ENCODE measurements at places on chromosomes 4 and X.

DNA sequence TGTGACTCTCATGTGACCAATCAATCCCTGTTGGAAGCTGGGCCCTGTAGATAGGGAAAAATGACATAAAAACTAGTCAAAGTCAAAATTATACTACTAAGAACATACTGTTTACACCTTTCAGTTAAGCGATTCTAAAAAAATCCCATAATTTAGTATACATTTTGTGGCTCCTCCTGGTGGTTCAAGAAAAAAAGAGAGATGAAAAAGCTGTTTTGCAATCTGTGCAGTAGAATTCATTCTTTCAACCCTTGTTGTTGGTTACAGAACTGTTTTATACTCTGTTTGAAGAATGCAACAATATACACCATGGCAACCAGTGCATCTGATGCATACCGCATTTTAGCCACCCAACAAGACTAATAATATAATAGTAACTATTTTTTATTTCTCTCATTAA is 66.8 kb upstream of the ANK2 start:
- DNase-seq, result no peak

- DNase-seq, result no peak
Measured at GRCh38 chrX:148811236-148811635, 310.8 kb downstream of the AFF2 start.

- no peak for DNase-seq
Measured at GRCh38 chr4:96525898-96526297, 686.0 kb downstream of the PDHA2 start.

DNA sequence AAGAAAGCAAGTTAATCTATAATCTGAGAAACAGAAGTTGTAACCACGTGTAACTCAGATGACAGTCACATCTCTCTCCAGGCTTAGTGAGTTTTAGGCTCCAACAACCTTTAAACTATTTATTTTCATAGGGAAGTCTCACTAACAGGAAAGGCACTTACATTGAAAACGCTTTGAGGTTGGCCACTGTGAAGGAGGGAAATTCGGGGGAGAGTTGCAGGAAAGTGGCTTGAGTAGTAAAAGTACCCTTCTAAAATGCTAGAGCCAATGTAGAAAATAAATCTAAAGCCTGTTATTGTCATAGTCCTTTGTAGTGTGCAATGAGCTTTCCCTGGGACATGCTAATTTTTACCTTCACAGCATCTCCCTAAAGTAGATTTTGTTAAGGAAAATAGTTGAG is 995 bp upstream of the NFXL1 start:
- DNase-seq, result no peak

DNA sequence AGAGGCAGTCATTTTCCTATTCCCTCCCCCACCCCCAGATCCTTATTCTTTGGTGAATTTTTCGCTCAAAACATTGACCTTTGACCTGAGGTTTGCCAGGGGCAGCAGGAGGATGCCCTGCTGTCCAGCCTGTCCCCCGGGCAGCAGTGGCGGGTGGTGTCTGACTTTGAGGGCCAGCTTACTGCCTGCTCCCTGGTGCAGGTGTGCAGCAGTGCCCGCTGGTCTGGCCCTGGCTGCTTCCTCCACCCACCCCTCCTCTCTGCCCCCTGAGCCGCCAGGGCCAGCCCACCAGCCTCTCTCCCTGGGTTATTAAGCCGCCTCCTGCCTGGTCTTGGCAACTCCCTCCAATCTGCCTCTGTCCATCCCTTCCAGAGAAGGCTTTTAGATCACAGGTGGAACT is 40.8 kb upstream of the GRPEL1 start:
- DNase-seq, result no peak

DNA sequence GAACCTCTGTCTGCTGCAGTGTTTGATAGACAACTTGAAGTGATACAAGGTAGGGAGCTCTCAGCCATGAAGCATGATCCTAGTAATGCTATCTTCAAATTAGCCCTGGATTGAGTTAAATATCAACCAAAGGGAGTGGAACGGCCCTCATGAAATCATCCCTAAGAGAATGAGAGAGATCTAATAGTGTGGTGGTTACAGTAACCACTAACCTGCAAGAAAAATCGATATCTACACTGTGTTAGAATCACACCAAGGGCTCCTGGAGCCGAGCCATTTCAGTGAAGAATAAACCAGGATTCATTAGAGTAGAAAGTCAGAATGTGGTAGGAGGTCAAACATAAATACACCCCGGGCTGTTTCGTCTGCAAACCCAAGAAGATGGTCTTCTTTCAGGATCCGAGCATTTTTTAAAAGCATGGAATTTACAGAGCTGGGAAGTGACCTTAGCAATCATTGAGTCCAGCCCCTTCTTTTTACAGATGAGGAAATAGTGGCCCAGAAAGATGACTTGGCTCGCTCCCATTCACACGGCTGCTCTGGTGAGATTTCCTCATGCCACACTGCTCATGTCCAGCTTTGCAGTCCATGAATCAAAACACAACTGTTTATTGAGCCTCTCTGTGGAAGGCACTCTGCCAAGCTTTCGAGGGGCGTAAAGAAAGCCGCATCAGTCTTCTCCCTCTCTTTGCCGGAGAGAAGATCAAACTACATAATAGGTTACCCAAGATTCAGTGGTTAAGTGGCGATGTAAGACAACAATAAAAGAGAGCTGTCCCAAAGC is 5.5 kb upstream of the DCTD start:
- DNase-seq, result no peak

- DNase-seq, result no peak
Measured at GRCh38 chr4:18021470-18021719, 160 bp downstream of the LCORL start.

- no peak for DNase-seq
Measured at GRCh38 chr4:156971165-156971675, 379 bp downstream of the PDGFC start.

GRCh38 chr4:13470379-13470778 is 13.8 kb downstream of the RAB28 start:
- DNase-seq, result no peak

DNA sequence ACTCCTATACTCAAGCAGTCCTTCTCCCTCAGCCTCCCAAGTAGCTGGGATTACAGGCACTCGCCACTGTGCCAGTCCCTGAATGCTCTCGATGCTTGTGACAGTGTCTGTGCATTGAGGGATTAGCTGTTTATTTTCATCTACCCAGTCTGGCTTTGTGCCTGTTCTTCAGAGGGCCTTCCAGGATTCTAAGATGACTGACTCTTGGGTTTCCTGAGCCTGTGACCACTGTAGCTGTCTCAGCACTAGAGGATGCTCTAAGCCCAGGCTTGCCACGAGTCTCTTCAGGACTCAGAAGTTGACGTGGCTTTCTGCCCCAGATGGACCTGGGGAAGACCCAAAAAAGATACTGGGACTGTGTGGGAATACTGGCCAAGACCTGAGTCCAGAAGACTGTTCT is 201.4 kb downstream of the ARHGAP10 start:
- no peak for DNase-seq

DNA sequence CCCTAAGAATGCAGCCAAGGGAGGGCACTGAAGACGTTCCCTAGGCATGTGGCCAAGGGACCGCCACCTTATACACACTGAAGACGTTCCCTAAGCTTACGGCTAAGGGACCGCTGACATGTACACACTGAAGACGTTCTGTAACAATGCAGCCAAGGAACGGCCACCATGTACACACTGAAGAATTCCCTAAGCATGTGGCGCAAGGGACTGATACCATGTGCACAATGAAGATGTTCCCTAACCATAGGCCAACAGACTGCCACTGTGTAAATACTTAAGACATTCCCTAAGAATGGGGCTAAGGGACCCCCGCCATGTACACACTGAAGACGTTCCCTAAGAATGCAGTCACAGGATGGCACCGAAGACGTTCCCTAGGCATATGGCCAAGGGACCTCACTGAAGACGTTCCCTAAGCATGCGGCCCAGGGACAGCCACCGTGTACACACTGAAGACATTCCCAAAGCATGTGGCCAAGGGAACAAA is 36.1 kb downstream of the DHRSX start:
- DNase-seq, result no peak

- no peak for DNase-seq
Measured at GRCh38 chrX:68721546-68721945, 74.1 kb downstream of the STARD8 start.

DNA sequence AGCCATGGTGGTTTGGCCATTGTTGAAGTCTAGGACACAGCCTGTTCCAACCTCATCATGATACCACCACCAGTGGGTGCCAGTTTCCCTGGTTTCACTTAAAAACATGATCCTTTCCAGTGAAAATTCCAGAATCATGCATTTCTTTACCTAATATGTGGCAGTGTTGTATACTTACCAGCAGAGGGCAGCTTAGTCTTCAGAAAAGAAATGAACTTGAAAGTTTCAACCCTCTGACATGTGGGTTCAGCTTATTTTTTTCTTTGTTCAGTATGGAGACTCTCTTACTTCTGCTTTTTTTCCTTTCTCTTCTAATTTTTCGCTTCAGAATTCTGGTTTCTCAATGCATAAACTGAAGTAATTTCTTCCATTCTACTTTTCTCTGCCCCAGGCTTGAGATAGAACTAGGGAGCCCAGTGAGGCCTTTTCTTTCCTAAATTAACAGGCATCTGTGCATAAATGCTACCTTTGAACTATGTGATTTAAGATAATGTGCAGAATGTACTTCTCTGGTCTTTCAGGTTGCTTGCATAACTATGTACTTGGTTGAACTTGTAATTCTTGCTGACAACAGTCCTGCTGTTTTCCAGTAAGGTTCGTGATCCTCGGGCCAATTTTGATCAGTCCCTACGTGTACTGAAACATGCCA is 10.7 kb downstream of the LIAS start:
- DNase-seq, result no peak

DNA sequence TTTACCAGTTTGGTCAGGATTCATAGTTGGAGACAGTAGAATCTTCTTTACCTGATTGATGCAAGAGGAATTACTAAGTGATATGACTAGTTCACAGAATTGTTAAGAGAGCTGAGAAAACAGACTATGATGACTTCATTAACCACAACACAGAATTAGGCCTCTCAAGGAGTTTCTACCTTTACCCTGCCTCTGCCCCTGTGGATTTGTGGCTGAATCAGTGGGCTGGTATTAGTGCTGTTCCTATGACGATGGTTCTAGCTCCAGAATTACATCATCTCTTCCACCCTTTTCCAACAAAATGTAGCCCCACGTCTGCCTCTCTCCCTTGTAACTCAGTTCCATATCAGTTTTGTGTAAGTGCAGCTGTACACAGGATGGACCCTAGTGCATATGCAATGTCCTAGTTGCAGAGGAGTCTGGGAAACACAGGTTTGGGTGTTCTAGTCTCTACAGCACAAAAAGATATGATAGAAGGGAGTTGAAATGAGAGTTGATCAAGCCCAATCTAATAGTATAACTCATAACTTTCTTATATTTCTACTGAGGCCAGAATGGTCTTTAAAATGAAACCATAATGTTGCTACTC is 99.3 kb downstream of the ANXA5 start:
- no peak for DNase-seq

GRCh38 chr4:71231129-71232055 is 107.4 kb upstream of the SLC4A4 start:
- no peak for DNase-seq

- no peak for DNase-seq
Measured at GRCh38 chr4:145501051-145501660, 19.5 kb downstream of the SMAD1 start.
